ENCODE measurements at places on chromosomes 1 and 21. TPM values are rescaled to one million over a fixed set of nuclear protein-coding genes. Genes with fewer than 3 reads are reported as not detected.

GRCh38 chr21:45320261-45321025 is 32.7 kb upstream of the POFUT2 start:
- DNase-seq = peak; percentile 77

DNA sequence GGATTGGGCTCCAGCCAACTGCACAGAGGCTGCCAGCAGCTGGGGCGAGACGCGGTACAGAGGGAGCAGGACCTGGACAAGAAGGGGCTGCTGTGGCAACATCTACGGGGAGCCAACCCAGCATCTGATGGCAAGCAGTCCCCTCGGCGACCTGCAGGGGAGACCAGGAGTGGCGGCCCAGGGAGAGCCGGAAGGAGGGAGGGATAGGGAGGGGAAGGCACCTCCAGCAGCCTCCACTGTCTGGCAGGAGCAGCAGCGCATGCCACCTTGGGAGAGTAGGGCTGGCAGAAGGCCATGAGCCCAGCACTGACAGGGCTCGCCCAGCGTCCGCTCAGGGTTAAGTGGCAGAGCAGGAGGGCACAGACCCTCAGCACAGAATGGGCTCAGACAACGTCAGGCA is 17.3 kb downstream of the CHD5 start:
- DNase-seq = no peak

- DNase-seq = no peak
Observed at GRCh38 chr1:92298213-92298572, 594 bp downstream of the GLMN start.

- DNase-seq = no peak
Observed at GRCh38 chr1:209766051-209766450, 10.2 kb downstream of the TRAF3IP3 start.

DNA sequence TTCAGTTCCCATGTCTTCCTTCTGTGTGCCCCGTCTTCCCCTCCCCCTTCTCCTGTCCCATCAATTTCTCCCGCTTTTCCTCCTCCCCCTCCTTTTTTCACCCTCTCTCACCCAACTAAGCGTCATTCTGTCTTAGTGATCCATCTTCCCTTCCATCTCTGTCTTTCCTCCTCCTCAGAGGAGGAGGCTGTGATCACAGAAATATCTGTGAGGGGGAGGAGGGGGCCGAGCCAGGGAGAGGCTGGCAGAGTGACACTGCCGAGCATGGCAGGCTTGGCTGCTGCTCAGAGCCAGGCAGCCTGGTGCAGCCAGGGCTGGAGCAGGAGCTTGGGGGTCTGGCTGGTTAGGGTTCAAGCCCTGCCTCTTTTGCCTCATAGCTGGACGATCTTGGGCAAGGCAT is 7.6 kb downstream of the HTR6 start:
- DNase-seq = no peak

DNA sequence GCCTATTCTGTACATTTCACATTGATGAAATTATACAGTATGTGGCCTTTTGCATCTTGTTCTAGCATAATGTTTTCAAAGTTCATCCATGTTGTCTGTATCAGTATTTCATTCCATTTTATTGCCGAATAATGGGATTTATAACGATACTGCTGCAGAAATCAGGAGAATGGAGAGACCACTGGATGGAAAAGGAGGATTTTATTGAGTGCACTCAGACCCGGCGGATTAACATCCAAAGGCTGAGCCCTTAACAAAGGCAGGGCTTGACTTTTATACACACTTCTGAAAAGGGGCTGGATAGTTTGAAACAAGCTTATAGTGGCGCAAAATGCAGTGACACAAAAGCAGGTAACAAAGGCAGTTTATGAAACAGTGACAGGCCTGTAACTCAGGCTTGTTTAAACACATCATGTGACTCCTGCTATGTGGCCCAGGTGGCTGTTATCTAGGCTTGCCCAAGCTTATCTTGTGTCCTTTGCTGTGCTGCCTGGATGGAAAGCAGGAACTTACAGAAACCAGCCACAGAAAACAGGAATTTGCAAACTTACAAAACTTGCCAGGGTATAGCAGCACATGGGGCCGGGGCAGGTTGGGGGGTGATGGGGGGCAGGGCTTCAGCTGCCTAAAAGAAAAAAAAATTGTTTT is 32.8 kb upstream of the KCNJ15 start:
- DNase-seq = no peak

DNA sequence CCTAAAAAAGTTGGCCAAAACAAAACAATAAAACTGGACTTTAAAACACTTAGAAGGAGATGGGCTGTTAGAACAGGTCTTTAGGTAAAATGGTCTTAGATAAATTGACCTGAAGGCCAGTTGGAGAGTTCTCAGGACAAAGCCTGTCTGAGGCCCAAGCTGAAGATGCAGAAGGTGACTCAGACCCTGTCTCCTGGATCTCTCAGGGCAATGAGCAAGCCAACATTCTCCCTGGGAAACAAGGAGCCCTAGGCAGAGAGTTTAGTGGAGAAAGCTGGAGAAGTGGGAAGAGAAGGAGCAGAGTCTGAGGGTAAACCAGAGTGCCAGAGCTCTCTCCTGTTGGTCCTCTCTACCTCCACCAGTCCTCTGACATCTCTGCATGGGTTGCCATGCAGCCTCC is 70.1 kb downstream of the FCRL5 start:
- DNase-seq = no peak

- peak; percentile 93 for DNase-seq
Observed at GRCh38 chr1:16367258-16367967, 371 bp downstream of the SZRD1 start.

The IVL gene
- total RNA-seq = not detected

The KLHL12 gene
- total RNA-seq = 16.8 TPM

The FAM167B gene
- 4.0 TPM for total RNA-seq

The YIPF1 gene
- total RNA-seq = 15.6 TPM

All from right cardiac atrium (tissue), 5 donors.